ENCODE measurements at places on chromosomes 2 and 18.

DNA sequence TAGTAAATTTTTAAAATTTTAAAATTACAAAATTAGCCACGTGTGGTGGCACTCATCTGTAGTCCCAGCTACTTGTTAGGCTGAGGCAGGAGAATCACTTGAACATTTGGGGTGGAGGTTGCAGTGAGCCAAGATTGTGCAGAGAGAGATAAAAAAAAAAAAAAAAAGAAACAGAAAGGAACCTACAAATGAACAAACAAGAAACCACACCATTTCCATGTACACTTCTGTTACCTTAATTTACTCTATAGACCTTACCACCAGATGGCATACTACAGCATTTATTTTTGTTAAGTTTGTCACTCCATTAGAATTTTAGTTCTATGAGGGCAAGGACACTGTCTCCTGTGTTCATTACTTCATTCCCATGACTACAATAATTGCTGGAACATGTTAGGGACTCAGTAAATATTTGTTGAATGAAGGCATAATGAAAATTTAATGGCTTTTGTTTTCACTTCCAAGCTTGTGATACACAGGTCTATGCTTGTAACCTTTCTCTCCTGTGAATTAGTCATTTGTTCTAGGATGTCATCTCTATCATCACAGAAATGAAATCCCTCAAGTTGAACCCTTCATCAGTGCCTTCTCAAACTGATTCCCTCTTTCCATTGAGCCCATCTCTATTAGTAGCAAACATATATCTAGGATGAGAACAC lies 76.0 kb downstream of the ARHGAP15 start:
- DNase-seq: no peak

- DNase-seq: no peak
Observed at GRCh38 chr18:35153609-35154272, 87.1 kb upstream of the ZNF397 start.

DNA sequence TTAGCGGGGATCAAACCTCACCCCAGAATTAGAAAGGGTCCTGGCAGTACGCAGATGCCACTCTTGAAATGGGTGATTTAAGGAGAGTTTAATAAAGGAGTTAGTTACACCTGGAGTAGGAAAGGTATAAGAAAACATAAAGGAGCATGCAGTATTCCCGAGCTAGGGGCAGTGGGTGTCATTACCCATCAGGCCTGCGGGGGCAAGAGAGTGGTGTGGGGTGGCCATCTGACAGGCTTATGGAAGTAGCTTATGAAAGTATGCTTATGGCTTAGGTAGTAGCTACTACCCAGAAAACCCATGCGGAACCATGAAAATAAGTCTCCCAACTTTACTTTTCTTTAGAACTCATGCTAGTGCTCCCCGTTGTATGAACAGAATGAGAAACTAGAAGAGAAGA lies 568.9 kb upstream of the ACVR2A start:
- DNase-seq: no peak

DNA sequence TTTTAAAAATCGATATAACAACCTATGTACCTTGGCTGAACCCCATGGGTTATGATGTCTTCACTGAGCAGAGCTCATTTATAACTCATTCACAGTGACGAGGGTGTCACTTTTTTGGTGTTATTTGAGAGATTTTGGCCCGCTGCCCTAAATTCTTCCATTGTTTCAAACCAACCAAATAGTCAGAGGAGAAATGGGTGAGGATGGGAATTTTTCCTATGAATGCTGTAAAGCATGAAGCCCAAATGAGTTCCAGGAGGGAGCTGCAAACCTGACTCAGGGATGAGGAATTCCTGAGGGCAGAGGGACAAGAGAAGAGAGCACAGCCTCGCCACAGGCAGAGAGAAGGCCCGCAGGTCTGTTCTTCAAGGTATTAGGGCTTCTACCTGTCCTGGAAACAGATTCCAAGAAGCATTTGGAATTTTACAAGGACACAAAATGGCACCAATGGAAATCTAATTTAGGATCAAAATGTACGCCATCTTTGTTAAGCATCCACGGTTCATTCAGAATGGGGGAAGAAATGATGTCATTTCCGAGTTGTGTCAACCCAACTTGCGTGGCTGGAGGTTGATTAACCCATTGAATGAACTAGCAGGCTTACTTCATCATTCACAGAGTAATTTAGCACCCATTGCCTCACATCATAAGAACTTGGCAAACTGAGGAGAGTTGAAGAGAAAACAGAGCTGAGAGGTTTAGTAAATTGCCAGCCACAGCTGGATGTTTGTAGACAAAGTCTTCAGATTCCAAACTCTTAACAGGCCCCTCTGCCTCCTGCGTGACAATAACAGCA lies 133.5 kb downstream of the LAMA3 start:
- no peak for DNase-seq

- no peak for DNase-seq
Observed at GRCh38 chr2:145751629-145752028, 1231.7 kb upstream of the ZEB2 start.

DNA sequence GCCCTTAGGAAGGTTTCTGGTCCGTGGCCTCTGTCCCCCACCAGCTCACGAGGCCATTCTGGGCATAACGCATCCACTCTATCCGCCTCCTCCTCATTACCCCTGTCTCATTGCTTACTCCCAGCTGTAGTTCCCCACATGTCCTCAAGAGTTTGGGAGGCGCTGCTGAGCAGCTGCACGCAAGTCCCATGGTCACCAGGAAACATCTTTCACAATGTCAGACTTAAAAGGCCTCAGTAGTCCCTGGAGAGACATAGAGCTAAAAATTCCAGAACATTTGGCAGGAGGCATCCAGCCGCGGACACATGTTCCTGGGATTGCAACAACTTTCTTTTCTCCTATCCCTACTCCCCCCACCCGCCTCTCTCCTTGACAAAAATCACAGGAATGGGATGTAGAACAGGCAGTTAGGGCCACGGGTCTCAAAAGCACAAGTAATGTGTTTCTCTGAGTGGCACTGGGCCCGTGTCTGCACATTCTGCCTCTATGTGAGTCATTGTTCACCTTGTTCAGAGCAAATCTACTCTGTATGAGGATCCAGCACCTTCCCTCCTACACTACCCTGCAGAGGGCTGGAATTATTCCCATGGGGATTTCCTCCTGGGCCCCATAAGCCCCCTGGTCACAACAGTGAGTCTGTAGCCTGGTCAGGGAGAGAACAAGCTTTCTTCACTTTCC lies 8.1 kb downstream of the LBH start:
- peak; percentile 56 for DNase-seq

- no peak for DNase-seq
Observed at GRCh38 chr2:4745056-4745991, 946.9 kb upstream of the SOX11 start.

Measured in stimulated activated CD8-positive, alpha-beta memory T cell treated with anti-CD3 and anti-CD28 coated beads, Interleukin-2, amount 100 ng/mL, for 48 hours (primary cell).